ENCODE measurements at places on chromosomes 13 and 19.

- H3K27ac ChIP-seq: no peak overlapping the region
- peaks cover 29% of the 10 kb centered on the region for H3K27me3 ChIP-seq
- H3K4me1 ChIP-seq: no peaks in the 10 kb centered on the region
- no peak for DNase-seq
Measured at GRCh38 chr13:110119935-110120905, 186.7 kb downstream of the COL4A1 start.

DNA sequence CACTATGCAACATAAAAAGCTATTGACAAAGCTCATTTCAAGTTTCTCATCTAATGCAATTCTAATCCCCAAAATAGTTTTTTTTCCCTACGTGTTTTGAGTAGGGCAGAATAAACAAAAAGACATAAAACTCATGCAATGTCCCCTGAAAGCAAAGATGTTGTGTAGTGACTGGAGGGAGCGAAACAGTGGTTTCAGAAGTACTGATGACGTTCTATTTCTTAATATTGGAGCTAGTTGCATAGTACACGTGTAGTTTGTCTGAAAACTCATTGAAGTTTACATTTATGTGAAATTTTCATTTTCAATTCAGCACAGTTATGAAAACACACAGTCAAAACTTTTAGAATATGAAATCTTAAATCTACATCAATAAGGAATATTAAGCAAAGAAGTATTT, 31.6 kb downstream of the USP12 start:
- no peak overlapping the region for H3K27ac ChIP-seq
- peaks cover 14% of the 10 kb centered on the region for H3K4me1 ChIP-seq
- H3K4me3 ChIP-seq: no peak overlapping the region
- no peak for DNase-seq
- H3K36me3 ChIP-seq: no peaks in the 10 kb centered on the region
- no peaks in the 10 kb centered on the region for H3K27me3 ChIP-seq

GRCh38 chr13:94435604-94436226, 43.8 kb downstream of the DCT start:
- no peak for DNase-seq
- no peaks in the 10 kb centered on the region for H3K27me3 ChIP-seq
- H3K4me1 ChIP-seq: no peaks in the 10 kb centered on the region
- no peak overlapping the region for H3K4me3 ChIP-seq
- no peaks in the 10 kb centered on the region for H3K36me3 ChIP-seq

DNA sequence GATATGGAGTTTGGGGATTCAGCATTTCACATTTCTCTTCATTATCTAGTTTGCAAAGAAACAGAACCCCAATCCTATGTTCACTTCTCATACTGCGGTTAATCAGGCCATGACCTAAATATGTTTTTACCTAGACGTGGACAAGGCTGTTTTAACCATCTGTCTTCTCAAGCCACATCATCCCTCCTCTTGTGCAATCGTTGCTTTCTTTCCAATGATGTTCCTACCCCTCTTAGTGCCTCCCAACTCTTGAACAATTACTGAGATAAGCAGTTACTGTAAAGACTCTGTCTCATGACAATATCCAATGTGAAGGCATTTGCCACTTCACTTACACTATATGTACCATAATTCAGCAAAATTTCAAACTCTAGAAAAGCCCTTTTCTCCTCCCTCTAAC, 406.2 kb downstream of the LIG4 start:
- no peak overlapping the region for H3K27ac ChIP-seq
- H3K4me3 ChIP-seq: no peak overlapping the region
- no peaks in the 10 kb centered on the region for H3K27me3 ChIP-seq
- DNase-seq: no peak

DNA sequence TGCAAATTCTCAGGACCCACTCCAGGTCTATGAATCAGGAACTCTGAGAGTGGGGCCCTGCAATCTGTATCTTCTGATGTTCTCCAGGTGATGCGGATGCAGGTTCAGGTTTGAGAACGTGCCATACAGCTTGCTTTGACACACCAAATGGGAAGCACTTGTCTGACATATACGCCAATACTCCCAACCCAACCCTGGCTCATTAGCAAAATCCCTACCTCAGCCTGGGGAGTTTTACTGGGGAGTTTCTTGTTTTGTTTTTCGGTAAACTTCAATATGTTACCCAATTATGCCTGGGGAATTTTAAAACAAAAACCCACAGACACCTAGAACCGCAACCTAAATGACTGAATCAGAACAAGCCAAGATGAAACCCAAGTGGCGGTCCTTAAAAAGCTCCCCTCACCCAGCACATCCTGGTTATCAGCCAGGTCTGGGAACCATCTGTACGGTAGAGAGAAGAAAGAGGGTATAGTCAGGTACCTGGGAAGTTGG, 41.2 kb downstream of the ABCC4 start:
- no peak for DNase-seq
- H3K27me3 ChIP-seq: no peaks in the 10 kb centered on the region
- no peaks in the 10 kb centered on the region for H3K36me3 ChIP-seq
- no peak overlapping the region for H3K4me3 ChIP-seq

DNA sequence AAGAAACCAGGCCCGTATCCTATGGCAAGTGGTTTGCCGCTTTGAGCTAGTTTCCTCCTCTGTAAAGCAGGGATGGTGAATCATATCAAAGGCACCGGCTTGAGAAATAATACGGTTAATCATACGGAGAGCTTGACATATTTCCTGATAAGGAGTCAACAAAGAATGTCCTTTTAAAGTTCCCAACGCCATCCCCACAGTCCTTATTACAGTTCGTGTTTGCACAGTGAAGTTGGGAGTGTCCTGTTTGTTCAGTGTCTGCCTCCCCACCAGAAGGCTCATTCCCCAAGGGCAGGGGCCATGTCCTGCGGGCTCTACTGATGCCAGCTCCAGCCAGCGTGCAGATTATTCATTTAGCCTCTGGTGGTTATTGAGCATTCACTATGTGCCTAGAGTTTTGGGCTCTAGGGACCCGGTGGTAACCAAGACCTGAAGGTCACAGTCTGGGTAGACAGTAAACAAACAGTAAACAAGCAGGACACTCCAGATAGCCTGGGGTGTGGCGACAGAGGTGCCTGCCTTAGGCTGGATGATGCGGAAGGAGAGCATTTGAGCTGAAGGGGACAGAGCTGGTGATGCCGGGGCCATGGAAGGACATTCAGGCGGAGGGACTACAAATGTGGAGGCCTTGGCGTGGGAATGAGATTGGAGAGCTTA, 6.3 kb downstream of the GRAMD1A start:
- no peak for DNase-seq
- no peaks in the 10 kb centered on the region for H3K27me3 ChIP-seq
- peak overlapping the region; percentile 85 for H3K27ac ChIP-seq
- H3K4me3 ChIP-seq: no peak overlapping the region
- peaks cover 34% of the 10 kb centered on the region for H3K36me3 ChIP-seq

DNA sequence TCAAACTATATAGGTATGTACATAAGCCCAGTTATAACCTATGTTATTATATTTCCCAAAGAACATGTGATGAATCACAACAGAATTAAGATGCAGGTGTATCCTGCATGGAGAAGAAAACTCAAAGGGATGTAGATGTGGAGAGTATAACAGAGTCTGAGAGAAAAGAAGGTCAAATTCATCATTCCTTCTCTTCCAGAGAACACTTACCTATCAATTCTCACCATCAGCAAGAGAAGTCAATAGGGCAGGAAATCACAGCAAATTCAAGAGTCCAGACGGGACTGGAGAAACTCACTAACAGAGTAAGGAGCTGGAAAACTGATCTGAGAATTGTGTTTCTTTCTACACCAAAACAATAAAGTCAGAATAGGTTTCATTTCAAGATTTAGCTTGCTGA, 28.4 kb downstream of the DIAPH3 start:
- DNase-seq: no peak
- no peaks in the 10 kb centered on the region for H3K27me3 ChIP-seq
- no peaks in the 10 kb centered on the region for H3K4me1 ChIP-seq
- no peaks in the 10 kb centered on the region for H3K36me3 ChIP-seq
- H3K27ac ChIP-seq: no peak overlapping the region
- H3K4me3 ChIP-seq: no peak overlapping the region

DNA sequence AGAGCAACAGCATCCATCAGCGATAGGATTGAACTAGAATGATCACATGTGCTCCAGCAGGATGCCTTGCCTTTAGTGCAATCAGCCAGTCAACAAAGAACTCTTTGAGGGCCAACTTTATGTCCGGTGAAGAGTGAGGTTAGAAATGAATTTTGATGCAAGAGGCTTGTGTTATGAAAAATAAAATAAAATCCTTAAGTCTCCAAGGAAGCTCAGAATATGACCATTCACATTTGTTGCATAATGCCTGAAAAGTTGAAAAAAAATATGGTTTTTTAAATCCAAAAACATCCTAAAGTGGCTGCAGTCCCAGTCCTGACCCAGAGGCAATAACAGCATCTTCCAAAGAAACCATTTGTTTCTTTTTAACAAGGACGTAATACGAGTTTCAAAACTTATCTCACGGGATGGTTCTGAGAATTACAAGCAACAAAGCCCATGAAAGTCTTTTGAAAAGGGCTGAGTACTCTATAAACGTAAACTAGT, 61.3 kb downstream of the DCLK1 start:
- no peaks in the 10 kb centered on the region for H3K4me1 ChIP-seq
- H3K4me3 ChIP-seq: no peak overlapping the region
- H3K27ac ChIP-seq: no peak overlapping the region
- no peak for DNase-seq
- no peaks in the 10 kb centered on the region for H3K27me3 ChIP-seq

DNA sequence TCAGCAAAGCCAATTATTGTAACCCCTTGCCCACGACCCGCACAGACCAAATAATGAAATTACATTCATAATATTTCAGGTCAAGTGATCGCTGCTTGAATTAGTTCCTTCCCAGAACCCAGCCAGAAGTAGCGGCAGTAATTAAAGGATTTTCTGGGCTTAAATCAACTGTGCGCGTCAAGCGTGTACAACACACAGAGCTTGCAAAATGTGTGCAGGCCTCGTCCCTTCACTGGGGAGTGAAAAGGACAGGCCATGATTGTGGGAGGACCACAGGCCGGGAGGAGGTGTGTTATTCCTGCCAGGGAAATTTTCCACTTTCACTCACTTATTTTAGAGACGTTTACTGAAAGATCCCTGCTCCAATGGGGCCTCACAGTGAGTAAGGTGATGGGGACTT, 84.9 kb downstream of the CHST8 start:
- H3K4me1 ChIP-seq: no peaks in the 10 kb centered on the region
- no peaks in the 10 kb centered on the region for H3K36me3 ChIP-seq
- DNase-seq: no peak
- H3K27me3 ChIP-seq: peaks cover 4% of the 10 kb centered on the region

DNA sequence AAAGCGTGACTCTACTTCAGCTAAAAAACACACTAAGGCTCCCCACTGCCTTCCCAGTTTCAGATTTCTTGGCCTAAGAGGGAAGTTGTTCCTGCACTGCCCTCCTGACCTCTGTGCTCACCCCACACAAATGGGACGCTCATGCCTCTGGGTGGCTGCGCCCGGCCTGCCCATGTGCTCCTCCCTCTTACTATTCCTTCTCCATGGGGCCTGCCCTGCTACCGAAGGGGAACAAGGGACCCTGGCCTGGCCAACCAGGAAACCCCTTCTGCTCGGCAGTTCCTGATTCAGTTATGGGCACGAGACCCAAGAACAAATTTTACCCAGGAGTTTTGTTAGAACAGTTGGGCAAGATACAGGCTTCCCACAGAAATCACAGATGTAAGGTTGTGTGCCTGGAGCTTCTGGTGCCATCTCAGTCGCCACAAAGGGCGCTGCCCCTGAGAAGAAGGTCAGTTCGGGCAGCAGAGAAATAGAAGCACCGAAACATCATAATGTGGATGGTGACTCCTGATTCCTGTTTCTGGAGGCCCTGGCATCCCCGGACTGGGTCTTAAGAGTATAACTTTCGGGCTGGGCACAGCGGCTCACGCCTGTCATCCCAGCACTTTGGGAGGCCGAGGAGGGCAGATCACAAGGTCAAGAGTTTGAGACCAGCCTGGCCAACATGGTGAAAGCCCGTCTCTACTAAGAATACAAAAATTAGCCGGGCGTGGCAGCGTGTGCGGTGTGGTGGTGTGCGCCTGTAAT, 5.4 kb upstream of the PLPP2 start:
- H3K27me3 ChIP-seq: peaks cover 34% of the 10 kb centered on the region
- H3K27ac ChIP-seq: no peak overlapping the region
- no peak overlapping the region for H3K4me3 ChIP-seq
- no peaks in the 10 kb centered on the region for H3K36me3 ChIP-seq
- peak; percentile 83 for DNase-seq
- peaks cover 24% of the 10 kb centered on the region for H3K4me1 ChIP-seq

GRCh38 chr19:1512671-1513498, at the start of gene ADAMTSL5:
Gene ADAMTSL5, minus strand, starts transcription at chr19:1513019. Its CDS starts 2,076 bp downstream, at chr19:1510943.
- H3K27me3 ChIP-seq: peaks cover 56% of the 10 kb centered on the region
- no peak within 1 kb of the TSS for H3K27ac ChIP-seq
- H3K4me1 ChIP-seq: peaks cover 7% of the 10 kb centered on the region
- H3K4me3 ChIP-seq: peak within 1 kb of the TSS; percentile 45
- no peaks in the 10 kb centered on the region for H3K36me3 ChIP-seq

DNA sequence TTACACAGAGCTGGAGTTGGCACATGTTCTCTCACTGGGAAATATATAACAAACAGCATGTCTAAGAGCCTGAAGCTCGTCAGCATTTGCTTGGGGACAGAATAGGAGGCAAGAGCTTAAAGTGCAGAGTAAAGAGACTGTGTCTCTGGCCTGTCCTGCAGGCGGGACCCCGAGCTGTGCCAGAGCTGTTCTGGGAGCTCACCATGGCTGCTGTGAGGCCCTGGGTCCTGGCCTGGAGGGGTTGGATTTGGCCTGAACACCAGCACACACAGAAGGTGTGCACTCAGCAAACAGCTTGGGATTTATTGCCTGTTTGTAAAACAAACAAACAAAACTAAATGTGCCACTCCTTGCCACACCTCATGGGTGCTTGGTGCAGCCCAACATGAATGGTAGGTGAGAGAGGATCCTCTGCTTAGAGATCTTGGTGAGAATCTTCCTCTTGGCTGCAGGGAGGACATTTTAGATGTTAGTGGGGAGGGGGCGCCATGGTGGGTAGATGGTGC, 60.9 kb downstream of the ERICH6B start:
- no peaks in the 10 kb centered on the region for H3K36me3 ChIP-seq
- H3K4me1 ChIP-seq: no peaks in the 10 kb centered on the region
- no peak for DNase-seq
- no peaks in the 10 kb centered on the region for H3K27me3 ChIP-seq
- no peak overlapping the region for H3K4me3 ChIP-seq

DNA sequence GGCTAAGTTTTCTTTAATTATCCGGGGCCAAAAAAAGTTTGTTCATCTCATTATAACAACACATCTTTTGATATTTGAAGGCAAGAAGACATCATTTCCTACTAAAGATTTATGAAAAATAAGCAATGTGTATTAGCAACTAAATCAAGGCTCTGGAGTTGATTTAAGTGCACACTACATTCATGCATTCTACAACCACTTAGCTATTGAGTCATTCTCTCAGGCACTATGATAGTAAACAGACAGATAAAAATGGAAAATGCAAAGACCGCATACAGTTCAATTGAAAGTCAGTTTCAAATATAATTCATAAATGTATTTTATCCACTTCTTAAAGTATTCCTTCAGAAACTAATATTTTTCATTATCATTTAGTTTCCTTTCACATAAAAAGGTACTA, 1395.2 kb downstream of the PCDH9 start:
- H3K27ac ChIP-seq: no peak overlapping the region
- H3K4me1 ChIP-seq: no peaks in the 10 kb centered on the region
- H3K4me3 ChIP-seq: no peak overlapping the region

All from upper lobe of right lung (tissue), 1 donor.